Breast epithelium (tissue), 4 donors: ENCODE measurements at places on chromosomes 5 and 9.

GRCh38 chr9:108766626-108767161 lies 89.1 kb downstream of the ACTL7B start:
- DNase-seq: no peak

GRCh38 chr5:32771037-32771436 lies 59.9 kb downstream of the NPR3 start:
- DNase-seq: no peak

- DNase-seq: no peak
Observed at GRCh38 chr9:72564479-72565281, 43.3 kb downstream of the TMC1 start.

- DNase-seq: no peak
Observed at GRCh38 chr9:108333530-108333983, 522.2 kb downstream of the ACTL7B start.

DNA sequence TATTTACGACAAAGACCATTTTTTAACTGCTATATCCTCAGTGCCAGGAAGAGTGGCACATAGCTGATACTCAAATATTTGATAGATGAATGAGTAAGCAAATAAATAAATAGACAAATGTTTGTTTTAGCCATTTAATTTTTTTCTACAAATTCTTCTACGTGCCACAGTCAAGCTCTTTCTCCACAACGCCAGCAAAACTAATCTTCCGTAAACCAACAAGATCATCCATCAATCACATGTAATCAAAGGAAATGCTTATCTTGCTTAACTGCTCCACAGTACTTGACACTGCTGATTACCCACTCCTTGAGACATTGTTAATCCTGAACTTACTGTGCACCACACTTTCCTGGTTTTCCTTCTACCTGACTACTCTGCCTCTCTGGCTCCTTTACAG lies 136.7 kb downstream of the EDIL3 start:
- DNase-seq: no peak

- no peak for DNase-seq
Observed at GRCh38 chr9:107738789-107739188, 249.2 kb upstream of the KLF4 start.

DNA sequence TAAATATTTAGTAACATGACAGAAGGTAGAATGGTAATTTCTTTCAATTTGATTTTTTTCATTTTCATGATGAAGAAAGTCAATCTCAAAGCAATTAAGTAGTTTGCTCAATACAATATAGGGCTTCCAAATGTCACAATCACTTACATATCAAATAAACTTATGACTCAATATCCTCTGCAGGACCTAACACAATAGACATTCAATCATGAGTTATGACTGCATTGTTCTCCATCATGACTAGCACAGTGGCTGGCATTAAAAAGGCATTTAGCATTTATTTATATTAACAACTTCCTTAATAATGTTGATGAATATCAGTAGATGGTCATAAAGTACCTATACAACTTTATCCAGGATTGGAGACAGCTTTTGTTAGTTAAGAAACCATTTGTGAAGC lies 1499.6 kb downstream of the EFNA5 start:
- DNase-seq: no peak

- no peak for DNase-seq
Observed at GRCh38 chr5:122880749-122881148, 35.3 kb downstream of the SNX24 start.

GRCh38 chr9:21761309-21761901 lies 41.0 kb upstream of the MTAP start:
- no peak for DNase-seq

DNA sequence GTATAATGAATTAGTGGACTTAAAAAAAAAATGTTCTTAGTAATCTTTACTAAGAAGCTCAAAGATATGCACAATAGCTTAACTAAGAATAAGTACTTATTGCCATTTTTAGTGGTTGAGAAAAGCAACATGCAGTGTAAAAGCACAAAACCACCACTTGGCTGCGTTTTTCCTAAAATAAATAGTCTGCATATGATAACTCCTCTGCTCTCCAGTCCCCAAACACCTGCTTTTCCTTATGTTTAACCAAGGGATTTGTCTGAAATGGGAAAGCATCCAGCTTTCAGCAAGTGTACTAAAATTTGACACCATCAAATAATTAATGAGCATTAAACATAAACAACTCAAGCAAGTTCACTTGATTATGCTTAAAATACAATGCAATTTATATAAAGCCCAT lies 41.4 kb downstream of the PSIP1 start:
- DNase-seq: no peak
